ENCODE measurements at places on chromosomes 2 and 18. TPM values are rescaled to one million over a fixed set of nuclear protein-coding genes. Genes with fewer than 3 reads are reported as not detected.

DNA sequence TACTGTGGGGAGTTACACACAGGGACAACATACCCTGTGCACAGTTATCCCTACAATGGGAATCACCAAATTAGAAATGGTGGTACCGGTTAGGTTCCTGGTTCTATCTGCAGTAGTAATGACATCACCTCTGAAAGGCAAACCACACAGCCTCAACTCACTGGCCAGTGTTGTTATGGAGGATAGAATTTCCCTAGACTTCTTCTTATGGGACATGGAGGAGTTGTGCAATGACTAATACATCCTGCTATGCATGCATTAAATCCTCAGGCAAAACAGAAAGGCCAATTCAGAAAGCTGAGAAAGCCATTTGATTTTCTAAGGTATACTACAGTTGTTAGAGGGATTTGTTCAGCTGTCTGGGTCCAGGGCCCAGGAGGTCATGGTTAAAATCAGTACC, 439.3 kb downstream of the TMX3 start:
- no peak overlapping the region for H3K4me3 ChIP-seq
- no peaks in the 10 kb centered on the region for H3K27me3 ChIP-seq
- DNase-seq, result no peak
- H3K36me3 ChIP-seq, result no peaks in the 10 kb centered on the region
- no peak overlapping the region for H3K27ac ChIP-seq

The REG3A gene
- not detected for total RNA-seq

The SPP2 gene
- total RNA-seq, result not detected

GRCh38 chr2:227462462-227462951, 9.4 kb upstream of the AGFG1 start:
- H3K36me3 ChIP-seq, result no peaks in the 10 kb centered on the region
- H3K4me3 ChIP-seq, result no peak overlapping the region
- H3K4me1 ChIP-seq, result no peaks in the 10 kb centered on the region
- H3K27ac ChIP-seq, result no peak overlapping the region

DNA sequence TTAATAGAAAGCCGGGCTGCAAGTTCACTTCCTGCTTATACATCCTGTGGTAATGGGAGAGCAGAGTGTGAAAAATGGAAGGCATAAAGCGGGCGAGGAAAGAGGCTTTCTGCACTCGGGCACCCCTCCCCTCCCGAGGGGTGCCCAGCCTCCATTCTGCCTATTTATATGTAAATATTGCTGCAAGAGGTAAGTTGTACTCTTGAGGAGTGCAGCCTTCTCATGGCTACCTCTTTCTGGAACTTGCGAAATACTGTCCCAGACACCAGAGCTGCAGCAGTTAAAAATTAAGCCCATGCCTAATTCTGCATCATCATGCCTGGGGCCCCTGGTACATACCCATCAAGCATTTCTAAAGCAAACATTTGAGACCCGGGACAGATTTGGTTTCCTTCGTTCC, 156.0 kb downstream of the GBX2 start:
- no peaks in the 10 kb centered on the region for H3K4me1 ChIP-seq
- no peaks in the 10 kb centered on the region for H3K36me3 ChIP-seq
- no peak for DNase-seq

The ANKRD30B gene
- total RNA-seq, result 0.40 TPM

DNA sequence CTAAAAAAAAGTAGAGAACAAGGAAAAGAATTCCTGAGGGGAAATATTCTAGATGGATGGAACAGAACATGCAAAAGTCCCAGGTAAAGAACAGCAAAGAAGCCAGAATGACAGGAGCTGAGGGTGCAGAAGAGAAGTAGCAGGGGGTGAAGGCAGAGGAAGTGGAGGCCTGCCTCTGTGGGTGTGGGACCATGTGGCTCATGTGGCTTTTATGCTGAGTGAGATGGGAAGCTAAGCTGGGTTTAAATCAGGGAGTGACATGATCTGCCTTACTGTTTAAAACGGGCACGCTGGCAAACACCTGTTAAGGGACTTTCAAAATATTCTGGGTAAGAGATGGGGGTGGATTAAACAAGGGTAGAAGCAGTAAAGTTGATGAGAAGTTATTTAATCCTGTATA, 40.0 kb downstream of the GKN2 start:
- H3K4me3 ChIP-seq, result no peak overlapping the region
- no peaks in the 10 kb centered on the region for H3K36me3 ChIP-seq
- H3K27me3 ChIP-seq, result no peaks in the 10 kb centered on the region
- H3K4me1 ChIP-seq, result peaks cover 12% of the 10 kb centered on the region

- DNase-seq, result no peak
- no peaks in the 10 kb centered on the region for H3K4me1 ChIP-seq
- H3K27me3 ChIP-seq, result no peaks in the 10 kb centered on the region
- H3K36me3 ChIP-seq, result no peaks in the 10 kb centered on the region
Measured at GRCh38 chr18:67589325-67589724, 72.8 kb upstream of the DSEL start.

- H3K27ac ChIP-seq, result peak overlapping the region; percentile 50
- H3K4me1 ChIP-seq, result peaks cover 26% of the 10 kb centered on the region
- peaks cover 8% of the 10 kb centered on the region for H3K36me3 ChIP-seq
- no peaks in the 10 kb centered on the region for H3K27me3 ChIP-seq
Measured at GRCh38 chr2:47065771-47066380, 89.2 kb downstream of the STPG4 start.

GRCh38 chr18:14026199-14026598, 106.0 kb downstream of the ZNF519 start:
- no peak overlapping the region for H3K4me3 ChIP-seq
- H3K4me1 ChIP-seq, result no peaks in the 10 kb centered on the region
- H3K27ac ChIP-seq, result no peak overlapping the region

The KCTD1 gene
- 66.0 TPM for total RNA-seq

GRCh38 chr18:46676182-46676835, 19.3 kb upstream of the LOXHD1 start:
- H3K36me3 ChIP-seq, result no peaks in the 10 kb centered on the region
- DNase-seq, result peak; percentile 57
- no peak overlapping the region for H3K4me3 ChIP-seq
- H3K27me3 ChIP-seq, result no peaks in the 10 kb centered on the region

DNA sequence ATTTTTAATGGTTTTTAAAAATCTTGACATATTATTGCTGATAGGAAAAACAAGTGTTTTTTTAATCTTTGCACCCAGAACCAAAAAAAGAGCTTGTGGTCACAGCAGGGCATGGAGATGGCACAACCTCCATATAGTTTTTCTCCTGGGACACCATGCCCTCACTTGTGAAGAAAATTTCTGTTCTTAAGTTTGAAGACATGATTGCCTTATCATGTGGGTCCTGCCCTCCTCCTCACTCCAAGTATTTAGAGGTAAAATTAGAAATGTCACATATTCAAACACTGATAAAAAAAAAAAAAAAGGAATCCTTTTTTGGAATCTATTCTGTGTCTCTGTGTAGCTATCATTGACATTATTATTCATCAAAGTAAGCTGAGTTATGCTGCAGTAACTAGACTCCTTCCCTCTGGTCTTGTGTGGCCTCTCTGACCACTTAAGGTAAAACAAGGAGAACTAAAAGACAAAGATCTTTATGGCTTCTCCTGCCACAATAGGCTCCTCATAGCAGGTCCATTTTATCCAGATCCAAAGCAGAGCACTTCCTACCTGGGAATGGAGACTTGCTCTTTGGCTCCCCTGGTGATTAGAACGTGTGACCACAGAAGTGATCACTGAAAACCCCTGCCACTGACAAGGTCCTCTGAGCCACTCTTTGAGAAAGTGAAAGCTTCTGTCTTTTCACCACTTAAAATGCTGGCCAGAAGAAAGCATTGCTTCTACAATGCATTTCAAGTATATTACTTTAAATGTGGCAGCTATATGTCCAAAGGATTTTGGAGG, 19.8 kb downstream of the ADD2 start:
- no peak overlapping the region for H3K4me3 ChIP-seq
- no peak for DNase-seq
- H3K27ac ChIP-seq, result no peak overlapping the region
- no peaks in the 10 kb centered on the region for H3K36me3 ChIP-seq
- H3K27me3 ChIP-seq, result no peaks in the 10 kb centered on the region

DNA sequence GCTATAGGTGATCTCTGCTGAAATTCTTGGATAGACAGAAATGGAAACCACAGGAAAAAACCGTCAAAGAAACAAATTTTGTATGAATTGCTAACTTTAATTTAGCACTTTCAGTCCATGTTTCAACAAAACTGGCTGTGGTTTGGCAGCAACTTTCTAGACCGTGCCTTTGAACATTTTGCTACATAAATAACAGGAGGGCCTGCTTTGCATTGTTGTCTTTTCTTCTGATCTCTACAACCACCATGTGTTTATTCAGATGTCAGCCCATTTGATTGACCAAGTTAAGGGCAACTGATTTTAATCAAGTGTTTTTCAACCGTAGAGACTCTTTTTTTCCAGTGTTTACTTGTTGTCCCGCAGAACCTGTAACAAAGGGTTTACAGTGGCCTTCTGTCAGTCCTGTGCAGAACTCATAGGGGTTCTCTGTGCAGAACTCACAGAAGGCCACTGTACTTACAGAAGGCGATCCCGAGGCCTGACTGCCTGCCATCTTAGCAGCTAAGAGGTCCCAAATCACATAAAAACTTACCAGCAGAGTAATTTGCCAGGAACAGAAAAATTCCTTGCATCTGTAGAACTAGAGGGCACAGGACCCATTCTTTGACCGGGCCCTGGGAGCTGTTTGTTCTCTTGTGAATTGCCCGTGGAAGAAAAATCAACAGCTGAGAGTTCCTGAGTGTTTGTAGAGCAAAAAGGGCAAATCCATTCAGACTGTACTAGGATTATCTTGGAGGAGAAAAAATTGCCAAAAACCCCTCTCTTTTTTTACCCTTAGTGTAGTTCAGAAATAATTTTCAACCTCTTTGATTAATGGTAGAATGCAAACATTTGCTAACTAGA, 120.6 kb downstream of the PRKRA start:
- H3K4me3 ChIP-seq, result no peak overlapping the region
- H3K27ac ChIP-seq, result no peak overlapping the region
- no peaks in the 10 kb centered on the region for H3K27me3 ChIP-seq
- peaks cover 23% of the 10 kb centered on the region for H3K4me1 ChIP-seq
- H3K36me3 ChIP-seq, result no peaks in the 10 kb centered on the region
- DNase-seq, result peak; percentile 20

GRCh38 chr18:7604361-7604760, 37.2 kb downstream of the PTPRM start:
- H3K27ac ChIP-seq, result no peak overlapping the region
- no peak overlapping the region for H3K4me3 ChIP-seq
- H3K36me3 ChIP-seq, result no peaks in the 10 kb centered on the region
- peaks cover 57% of the 10 kb centered on the region for H3K4me1 ChIP-seq

DNA sequence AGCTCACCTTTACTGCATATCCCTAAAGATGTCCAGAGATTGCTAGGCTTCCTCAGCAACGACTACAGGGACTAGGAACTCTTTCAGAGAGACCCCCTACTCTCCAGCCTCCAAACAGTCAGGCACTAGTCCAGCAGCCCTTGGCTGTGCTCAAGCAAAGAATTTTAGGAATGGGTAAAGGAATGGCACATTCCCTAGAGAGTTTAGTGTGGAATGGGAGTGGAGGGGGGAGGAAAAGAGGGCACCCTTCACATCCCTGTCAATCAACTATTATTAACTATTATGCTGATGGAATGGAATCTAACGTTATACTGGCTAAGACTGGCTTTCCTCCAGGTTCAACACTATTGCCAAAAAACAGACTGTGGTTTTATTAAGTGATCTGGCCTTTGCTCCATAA, 64.8 kb downstream of the IKZF2 start:
- no peak overlapping the region for H3K4me3 ChIP-seq
- no peaks in the 10 kb centered on the region for H3K27me3 ChIP-seq
- no peak overlapping the region for H3K27ac ChIP-seq
- H3K4me1 ChIP-seq, result peaks cover 10% of the 10 kb centered on the region
- no peak for DNase-seq
- no peaks in the 10 kb centered on the region for H3K36me3 ChIP-seq

DNA sequence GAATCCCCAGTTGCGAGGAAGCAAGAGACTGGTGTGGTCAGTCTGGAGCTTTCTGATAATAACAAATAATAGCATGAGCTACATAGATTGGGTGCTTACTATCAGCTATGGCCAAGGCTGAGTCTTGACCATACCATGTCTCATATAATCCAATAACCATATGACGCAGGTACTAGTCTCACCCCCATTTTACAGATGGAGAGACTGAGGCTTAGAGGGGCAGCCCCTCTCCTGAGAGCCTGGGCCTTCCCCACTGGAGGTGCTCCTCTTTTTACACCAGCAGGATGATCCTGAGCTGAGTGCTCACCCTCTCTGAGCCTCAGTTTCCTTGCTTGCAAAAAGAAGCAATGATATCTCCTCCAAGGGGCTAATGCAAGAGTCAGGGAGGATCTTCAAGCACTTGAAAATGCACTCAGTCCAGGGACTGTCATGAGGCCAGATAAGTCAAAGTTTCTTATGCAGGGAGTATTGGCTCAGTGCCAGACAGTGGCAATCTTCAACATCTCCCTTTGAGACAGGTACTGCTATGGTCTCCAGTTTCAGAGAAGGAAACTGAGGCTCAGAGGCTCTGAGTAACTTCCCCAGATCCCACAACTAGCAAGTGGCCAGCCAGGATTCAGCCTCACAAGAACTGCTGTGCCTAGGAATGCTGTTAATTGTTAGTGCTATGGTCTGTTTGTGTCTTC, 149.7 kb downstream of the TFCP2L1 start:
- H3K4me1 ChIP-seq, result no peaks in the 10 kb centered on the region
- H3K36me3 ChIP-seq, result no peaks in the 10 kb centered on the region
- DNase-seq, result no peak
- H3K27me3 ChIP-seq, result no peaks in the 10 kb centered on the region
- no peak overlapping the region for H3K27ac ChIP-seq

- no peak overlapping the region for H3K4me3 ChIP-seq
- H3K27me3 ChIP-seq, result no peaks in the 10 kb centered on the region
- no peaks in the 10 kb centered on the region for H3K36me3 ChIP-seq
- no peak for DNase-seq
Measured at GRCh38 chr2:239587841-239588240, 187.0 kb upstream of the HDAC4 start.

DNA sequence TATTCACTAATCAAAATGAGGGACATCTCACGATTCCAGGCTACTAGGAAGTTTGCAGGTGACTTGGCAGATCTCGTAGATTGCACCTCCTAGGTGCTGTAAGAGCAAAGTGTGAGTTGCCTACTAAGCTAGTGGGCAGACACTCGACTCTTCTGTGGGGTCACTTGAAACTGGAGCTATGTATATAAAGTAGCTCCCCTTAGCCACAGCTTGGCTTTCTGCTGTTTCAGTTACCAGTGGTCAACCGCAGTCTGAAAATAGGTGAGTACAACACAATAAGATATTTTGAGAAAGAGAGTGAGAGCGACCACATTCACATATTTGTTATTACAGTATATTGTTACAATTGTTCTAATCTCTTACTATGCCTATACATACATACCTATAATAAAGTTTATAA, 23.3 kb downstream of the CTAGE1 start:
- DNase-seq, result no peak
- H3K36me3 ChIP-seq, result no peaks in the 10 kb centered on the region
- H3K4me1 ChIP-seq, result no peaks in the 10 kb centered on the region
- no peak overlapping the region for H3K4me3 ChIP-seq
- no peaks in the 10 kb centered on the region for H3K27me3 ChIP-seq

The CDK5R2 gene
- total RNA-seq, result 0.39 TPM

- no peaks in the 10 kb centered on the region for H3K27me3 ChIP-seq
- no peak overlapping the region for H3K4me3 ChIP-seq
- peaks cover 20% of the 10 kb centered on the region for H3K4me1 ChIP-seq
- DNase-seq, result no peak
Measured at GRCh38 chr2:118124288-118124891, 36.1 kb downstream of the INSIG2 start.

The CCBE1 gene
- 1.2 TPM for total RNA-seq

The TRIM54 gene
- not detected for total RNA-seq

GRCh38 chr2:26526589-26526988, 48.7 kb upstream of the OTOF start:
- H3K27ac ChIP-seq, result no peak overlapping the region
- H3K4me3 ChIP-seq, result no peak overlapping the region
- H3K27me3 ChIP-seq, result no peaks in the 10 kb centered on the region
- no peak for DNase-seq
- no peaks in the 10 kb centered on the region for H3K4me1 ChIP-seq
